Muscle of arm (tissue), 14 donors: ENCODE measurements at places on chromosomes 2 and 18.

- no peak for DNase-seq
Measured at GRCh38 chr2:42834161-42834560, 41.8 kb upstream of the HAAO start.

DNA sequence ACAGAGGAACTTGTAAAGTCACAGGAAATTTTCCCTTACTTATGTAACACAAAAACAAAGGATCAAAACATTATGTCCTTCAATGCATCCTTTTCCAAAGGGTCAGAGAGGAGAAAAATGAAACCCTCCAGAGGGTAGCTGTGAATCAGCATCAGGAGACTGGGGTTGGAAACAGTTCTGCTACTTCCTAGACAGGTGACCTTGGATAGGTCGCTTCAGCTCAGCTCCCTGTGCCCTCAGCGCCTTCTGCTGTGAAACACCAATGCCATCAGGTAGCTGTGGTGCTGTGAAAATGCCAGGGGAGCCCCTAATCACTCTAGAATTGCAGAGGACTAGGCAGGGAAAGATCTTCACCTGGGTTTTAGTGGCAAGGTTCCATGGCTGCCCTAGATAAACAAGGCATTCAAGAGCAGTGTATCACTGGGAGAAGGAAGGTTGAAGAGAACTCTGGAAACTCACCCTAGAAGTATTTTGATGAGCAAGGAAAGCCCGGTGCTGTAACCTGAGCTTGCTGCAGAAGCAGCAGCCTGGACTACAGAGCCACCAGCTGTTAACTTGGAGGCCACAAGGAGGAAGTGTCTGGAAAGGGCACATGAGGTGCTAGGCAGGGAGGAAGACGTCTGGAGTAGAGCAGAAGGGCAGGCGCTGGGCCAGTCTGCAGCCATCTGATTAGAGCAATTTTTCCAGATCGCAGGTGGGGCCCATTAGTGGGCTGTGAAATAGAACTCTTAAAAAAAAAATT is 100.7 kb upstream of the MCFD2 start:
- no peak for DNase-seq

DNA sequence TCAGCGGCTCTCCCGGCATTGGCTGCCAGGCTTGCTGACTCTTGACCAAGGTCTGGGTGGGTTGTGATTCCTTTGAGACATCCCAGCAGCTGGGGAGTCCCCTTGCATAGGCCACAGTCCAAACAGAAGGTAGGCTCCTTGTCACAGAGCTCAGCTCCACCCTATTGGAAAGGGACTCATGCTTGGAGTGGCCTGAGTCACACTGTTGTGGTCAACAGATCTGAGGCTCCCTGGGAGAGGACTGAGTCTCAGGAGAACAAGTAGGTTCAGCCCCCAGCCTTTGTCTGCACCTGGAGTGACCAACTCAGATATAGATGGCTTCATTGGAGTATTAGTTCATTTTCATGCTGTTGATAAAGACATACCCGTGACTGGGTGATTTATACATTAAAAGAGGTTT is 32.1 kb upstream of the SH3BP4 start:
- no peak for DNase-seq

DNA sequence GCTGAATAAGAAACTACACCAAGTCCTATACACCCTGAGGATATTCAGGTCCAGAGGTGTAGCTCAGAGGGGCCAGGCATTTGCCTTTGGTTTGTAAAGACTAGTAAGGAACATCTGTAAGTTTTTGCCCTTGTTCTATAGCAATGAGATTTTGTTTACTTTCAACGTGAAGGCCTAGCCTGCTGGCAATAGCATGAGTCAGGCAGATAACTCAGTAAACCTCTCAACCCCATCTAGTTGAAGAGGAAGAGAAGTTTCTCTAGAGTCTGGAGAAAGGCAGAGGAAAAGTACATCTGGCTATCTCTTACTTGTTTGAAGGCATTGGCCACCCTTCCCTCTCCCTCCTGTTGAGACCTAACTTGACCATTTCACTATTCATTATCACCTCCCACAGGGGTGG is 70.3 kb upstream of the ZNF521 start:
- no peak for DNase-seq

- DNase-seq, result no peak
Measured at GRCh38 chr2:3253913-3254441, 123.6 kb downstream of the EIPR1 start.

GRCh38 chr2:54918647-54919280 is 131.5 kb downstream of the RTN4 start:
- no peak for DNase-seq

- no peak for DNase-seq
Measured at GRCh38 chr2:194319222-194319992, 1337.6 kb upstream of the SLC39A10 start.

- no peak for DNase-seq
Measured at GRCh38 chr18:28114472-28114871, 62.5 kb downstream of the CDH2 start.

- peak; percentile 52 for DNase-seq
Measured at GRCh38 chr2:239499726-239500573, 99.1 kb upstream of the HDAC4 start.
